ENCODE measurements at places on chromosomes 6 and 20.

- DNase-seq: no peak
These were observed 36.2 kb downstream of the ZBTB9 start for GRCh38 chr6:33490621-33491020.

GRCh38 chr20:35560541-35560940 lies 18.7 kb downstream of the ERGIC3 start:
- no peak for DNase-seq

GRCh38 chr6:15062516-15063252 lies 183.2 kb upstream of the JARID2 start:
- peak; percentile 46 for DNase-seq

GRCh38 chr20:44641325-44641724 lies 10.2 kb downstream of the ADA start:
- DNase-seq: no peak
